ENCODE measurements at places on chromosomes 6 and 20.

- no peak for DNase-seq
Observed at GRCh38 chr20:30601974-30602373, 655.5 kb upstream of the DEFB115 start.

GRCh38 chr6:90162648-90163387 lies 133.8 kb downstream of the BACH2 start:
- DNase-seq, result no peak

DNA sequence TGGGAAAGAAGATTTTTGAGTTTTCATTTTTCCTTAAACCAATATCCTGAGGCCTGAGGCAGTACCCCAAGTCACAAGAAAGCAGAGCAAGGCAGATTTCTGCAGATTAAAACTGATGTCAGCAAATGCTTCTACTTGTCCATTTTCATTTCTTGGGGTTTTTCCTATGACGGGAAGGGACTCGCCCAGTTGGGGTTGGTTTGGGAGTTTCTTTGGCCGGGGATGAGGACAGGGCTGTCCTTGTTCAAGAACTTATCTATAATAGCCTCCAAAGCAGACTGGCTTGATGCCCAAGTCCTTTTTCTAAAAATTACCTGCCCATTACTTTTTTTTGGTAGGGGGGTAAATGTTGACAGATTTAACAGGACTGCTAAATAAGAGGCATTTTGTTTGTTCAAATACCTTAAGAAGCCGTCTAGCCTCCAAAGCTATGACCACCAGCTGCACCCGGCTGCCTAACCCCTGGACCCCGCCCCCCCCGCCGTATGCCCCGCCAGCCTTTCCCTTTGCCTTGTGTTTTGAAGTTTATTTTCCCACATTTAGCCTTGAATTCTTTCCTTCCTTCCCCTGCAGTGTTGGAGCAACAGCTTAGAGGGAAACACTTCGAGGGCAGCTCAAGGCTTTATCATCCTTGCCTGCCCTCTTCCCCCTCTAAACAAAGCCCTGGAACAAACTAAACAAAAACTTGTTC lies 2.5 kb downstream of the KCNK5 start:
- DNase-seq, result no peak

DNA sequence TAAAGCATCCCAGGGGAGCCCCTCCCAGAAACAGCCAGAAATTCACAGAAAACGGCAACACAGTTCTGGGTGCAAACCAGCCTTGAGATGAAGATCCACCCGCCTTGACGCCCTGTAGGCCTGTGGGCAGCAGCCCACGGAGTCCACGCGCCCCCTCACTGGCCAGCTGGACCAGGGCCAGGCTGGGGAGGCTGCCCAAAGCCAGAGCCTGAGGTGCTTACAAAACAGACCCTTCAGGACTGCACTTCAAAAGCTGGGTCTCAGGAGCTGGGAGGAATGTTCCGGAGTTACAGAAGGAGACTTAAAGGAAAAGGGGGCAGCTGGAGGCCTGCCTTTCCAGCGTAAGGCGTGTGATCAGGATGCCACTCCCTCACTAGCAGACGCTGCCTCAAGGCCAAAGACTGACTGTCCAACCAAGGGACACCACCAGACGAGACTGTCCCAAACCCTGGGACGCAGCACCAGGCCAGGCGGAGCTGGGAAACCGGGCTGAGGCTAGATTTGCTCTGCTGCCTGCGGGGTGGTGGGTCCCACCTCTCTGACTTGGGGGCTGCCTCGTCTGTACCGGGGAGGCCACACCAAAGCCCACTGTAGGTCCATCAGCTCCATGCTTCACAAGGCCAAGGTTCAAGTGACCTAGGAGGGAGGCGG lies 48.1 kb downstream of the RRBP1 start:
- no peak for DNase-seq

DNA sequence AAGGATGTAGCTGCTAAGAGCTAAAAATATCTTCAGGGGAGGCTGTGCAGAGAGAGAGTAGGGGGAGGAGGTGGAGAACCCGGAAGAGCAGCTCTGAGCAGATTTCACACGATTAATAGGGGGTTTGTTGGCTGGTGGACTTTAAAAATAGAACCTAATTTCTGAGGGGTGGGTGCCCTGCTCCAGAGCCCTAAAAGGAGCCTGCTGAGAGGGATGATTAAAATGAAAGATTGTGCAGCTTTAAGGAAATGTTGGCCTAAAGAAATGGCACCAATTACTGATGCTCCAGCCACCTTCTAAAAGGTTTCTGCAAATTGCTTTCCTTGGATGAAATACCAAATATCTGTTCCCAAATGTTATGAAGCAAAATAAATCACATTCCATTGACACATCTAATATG lies 202.8 kb upstream of the BTBD3 start:
- peak; percentile 29 for DNase-seq

DNA sequence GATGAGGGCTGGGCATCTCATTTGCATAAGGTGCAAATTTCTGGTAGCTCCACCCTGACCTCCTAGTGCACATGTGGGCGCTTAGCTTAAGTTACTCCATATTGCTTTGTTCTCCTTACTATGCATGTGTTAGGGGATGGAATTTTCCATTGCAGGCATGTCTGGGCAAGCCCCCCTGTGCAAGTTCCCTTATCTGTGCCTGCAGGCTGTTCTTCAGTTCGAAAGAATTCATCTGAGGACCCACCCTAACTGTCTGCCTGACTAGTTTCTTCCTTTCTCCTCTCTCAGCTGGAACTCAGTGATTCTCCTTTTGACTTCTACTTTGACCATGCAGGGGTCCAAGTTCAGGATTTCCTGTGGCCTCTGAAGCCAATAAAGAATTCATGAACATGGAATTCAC lies 30.2 kb downstream of the CCDC170 start:
- DNase-seq, result no peak

DNA sequence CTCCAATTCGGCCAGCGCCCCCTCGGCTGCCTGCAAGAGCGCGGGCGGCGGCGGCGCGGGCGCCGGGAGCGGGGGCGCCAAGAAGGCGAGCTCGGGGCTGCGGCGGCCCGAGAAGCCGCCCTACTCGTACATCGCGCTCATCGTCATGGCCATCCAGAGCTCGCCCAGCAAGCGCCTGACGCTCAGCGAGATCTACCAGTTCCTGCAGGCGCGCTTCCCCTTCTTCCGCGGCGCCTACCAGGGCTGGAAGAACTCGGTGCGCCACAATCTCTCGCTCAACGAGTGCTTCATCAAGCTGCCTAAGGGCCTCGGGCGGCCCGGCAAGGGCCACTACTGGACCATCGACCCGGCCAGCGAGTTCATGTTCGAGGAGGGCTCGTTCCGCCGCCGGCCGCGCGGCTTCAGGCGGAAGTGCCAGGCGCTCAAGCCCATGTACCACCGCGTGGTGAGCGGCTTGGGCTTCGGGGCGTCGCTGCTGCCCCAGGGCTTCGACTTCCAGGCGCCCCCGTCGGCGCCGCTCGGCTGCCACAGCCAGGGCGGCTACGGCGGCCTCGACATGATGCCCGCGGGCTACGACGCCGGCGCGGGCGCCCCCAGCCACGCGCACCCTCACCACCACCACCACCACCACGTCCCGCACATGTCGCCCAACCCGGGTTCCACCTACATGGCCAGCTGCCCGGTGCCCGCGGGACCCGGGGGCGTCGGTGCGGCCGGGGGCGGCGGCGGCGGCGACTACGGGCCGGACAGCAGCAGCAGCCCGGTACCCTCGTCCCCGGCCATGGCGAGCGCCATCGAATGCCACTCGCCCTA lies 963 bp downstream of the FOXF2 start:
- peak; percentile 57 for DNase-seq

DNA sequence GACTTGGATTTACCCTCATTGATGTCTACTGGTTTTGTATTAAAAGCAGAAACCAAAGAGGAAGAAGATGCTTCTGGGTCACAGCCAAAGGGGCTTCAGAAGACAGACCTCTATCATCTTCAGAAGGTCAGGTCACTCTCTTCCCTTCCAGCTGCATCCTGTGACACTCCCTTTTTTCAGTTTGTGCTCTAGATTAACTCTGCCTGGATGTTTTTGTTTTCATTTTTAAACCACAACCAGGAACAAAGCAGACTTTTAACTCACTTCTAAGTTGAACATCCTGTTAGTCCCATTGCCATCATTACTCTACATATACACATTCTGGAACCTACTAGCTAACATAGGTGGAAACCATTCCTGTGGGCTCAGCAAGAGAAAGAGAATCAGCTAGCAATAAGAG lies 45.2 kb downstream of the AKIRIN2 start:
- DNase-seq, result no peak

DNA sequence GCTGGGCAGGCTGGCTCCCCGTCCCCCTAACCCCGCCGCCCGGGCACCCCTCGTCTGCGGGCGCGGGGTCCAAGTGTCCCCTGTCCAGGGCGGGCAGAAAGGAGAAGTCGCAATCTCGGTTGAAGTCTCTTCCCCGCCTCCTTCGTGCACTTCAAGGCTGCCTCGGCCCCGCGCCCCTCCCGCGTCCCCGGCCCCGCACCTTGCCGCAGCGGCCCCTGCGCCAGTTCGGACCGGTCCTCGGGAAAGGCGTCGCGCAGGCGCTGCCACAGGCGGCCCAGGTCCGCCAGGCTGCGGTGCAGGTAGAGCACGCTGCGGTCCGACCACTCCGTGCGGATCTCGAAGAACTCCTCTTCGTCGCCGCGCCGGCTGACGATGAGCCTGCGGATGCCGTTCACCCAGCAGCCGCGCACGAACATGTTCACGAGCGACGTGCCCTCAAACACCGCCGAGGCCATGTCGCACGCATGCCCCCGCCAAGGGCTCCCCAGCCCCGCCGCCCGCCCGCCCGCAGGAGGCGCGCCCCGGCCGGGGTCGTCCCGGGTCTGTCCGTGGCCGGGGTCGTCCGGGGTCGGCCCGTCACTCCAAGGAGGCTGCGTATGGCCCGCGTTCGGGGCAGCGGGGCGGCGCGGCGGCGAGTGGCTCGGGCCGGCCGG lies at the start of gene PXDC1:
Gene PXDC1 (minus strand): TSS at position 637 of the 653 bp plus-strand sequence. CDS start 182 bp downstream, at position 455.
- no peak for DNase-seq

DNA sequence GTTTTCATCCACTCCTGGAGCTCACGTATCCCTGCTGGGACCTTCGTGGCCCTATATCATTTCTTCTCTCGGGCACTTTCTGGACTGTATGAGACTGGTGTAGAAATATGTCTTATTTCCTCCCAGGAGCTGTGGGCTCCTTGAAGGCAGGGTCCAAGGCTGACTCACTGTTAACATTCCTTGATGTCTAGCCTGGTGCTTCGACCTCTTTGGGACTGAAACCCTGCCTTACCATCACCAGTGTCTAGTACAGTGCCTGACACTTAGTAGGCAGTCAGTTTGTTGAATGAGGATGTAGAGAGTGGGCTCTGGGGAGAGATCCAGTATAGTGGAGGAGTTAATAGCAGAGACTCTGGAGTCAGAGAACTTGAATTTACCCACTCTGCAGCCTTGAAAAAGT lies 23.6 kb downstream of the POFUT1 start:
- DNase-seq, result peak; percentile 27

- DNase-seq, result no peak
Observed at GRCh38 chr6:145783796-145784195, 30.8 kb downstream of the FBXO30 start.

- DNase-seq, result no peak
Observed at GRCh38 chr6:8819446-8819845, 384.1 kb upstream of the SLC35B3 start.

DNA sequence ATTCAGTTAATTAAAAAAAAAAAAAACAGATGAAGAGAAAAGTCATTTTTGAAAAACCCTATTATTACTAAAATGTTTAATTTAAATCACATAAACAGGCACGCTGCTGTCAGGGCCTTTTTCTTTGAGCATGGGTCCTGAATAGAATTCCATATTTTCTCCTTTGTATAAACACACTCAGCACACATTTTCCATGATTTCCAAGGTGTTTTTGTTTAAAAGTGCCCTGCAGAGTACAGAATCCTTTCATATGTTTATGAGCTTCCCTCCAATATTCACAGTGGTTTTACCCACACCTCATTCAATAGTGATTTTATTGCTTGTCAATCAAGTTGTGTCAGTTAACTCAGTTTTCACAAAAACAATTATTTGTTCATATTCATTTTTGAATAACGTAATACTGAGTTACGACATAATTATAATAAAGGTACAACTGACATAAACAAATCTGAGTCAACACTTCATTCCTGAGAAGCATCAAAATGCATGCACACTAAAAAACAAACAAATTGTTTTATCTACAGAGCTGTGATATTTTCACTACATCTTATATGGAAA lies 15.2 kb downstream of the SLC35B3 start:
- no peak for DNase-seq

DNA sequence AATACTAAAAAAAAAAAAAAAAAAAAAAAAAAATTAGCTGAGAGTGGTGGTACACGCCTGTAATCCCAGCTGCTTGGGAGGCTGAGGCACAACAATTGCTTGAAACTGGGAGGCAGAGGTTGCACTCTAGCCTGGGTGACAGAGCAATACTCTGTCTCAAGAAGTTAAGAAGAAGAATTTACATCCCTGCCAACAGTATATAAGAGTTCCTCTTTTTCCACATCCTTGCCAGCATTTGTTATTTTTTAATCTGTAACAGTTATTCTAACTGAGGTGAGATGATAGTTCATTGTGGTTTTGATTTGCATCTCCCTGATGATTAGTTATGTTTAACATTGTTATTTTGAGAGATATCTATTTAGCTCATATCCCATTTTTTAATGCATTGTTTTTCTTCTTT lies 20.3 kb upstream of the DYNLRB1 start:
- no peak for DNase-seq

GRCh38 chr6:98056955-98057354 lies 773.9 kb upstream of the MMS22L start:
- DNase-seq, result no peak

- no peak for DNase-seq
Observed at GRCh38 chr6:111971181-111971841, 82.6 kb upstream of the CCN6 start.

DNA sequence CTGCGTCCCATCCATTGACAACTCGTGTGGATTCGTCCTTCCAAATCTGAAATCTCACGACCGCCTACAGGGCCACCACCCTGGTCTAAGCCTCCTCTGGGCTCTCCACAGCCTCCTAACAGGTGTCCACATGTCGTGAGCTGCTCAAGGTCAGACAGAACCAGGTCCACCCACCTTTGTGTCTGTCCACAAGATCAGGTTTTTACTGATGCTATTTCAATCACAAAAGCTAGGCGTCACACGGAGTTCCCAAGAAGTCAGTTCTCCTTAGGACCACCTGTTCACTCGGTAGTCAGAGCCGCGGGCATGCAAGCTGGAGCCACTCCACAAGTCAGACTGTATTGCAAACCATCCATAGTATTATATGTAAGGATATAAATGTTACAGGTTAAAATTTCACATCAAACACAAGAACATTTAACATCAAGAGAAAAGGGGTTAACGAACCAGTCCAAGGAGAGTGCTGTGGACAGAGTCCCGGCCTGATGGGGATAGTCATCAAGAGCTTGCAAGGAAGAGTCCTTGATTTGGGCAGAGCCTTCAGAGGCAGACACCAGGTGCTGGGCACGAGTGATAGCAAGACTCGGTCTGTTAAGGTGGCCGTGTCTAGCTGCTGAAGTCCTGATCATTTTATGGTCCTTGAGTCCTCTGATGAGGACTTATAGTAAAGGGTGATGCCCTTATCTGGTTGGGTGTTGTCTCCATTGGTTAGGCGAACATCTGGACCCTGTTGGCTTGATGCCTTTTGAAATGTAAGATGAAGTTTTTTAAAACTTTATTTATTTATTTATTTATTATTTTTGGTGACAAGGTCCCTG lies 731 bp upstream of the DNPH1 start:
- no peak for DNase-seq

- no peak for DNase-seq
Observed at GRCh38 chr6:158559338-158559894, 475 bp upstream of the TMEM181 start.

GRCh38 chr6:152220786-152221185 lies 413.3 kb downstream of the ESR1 start:
- no peak for DNase-seq

GRCh38 chr6:87066449-87067333 lies 28.2 kb downstream of the CGA start:
- DNase-seq, result peak; percentile 62
